Epithelial cell of umbilical artery (primary cell): ENCODE measurements at places on chromosomes 13 and 19. TPM values are rescaled to one million over a fixed set of nuclear protein-coding genes. Genes with fewer than 3 reads are reported as not detected.

Gene ALOX5AP
- not detected in 2 replicates for total RNA-seq

Gene SNAPC2
- 16.3 and 22.7 TPM in 2 replicates for total RNA-seq

Gene ITGBL1
- total RNA-seq: 4.5 and 4.7 TPM in 2 replicates

Gene ERCC2
- total RNA-seq: 17.5 and 28.3 TPM in 2 replicates

Gene SIGLEC10
- not detected in 2 replicates for total RNA-seq

Gene CYP2A6
- not detected in 2 replicates for total RNA-seq

Gene NKG7
- not detected in 2 replicates for total RNA-seq

Gene SIGLEC12
- not detected in 2 replicates for total RNA-seq

Gene TMEM86B
- 0.32 and 0.91 TPM in 2 replicates for total RNA-seq

Gene OR10H1
- total RNA-seq: not detected in 2 replicates

Gene RNF17
- not detected in 2 replicates for total RNA-seq

Gene RINL
- 7.5 and 8.1 TPM in 2 replicates for total RNA-seq
